Left ventricle myocardium superior (tissue), 1 donor: ENCODE measurements at places on chromosomes 7 and 10. TPM values are rescaled to one million over a fixed set of nuclear protein-coding genes. Genes with fewer than 3 reads are reported as not detected.

Gene LRGUK
- total RNA-seq: 0.20 TPM

Gene LLCFC1
- total RNA-seq: not detected

Gene TAS2R5
- total RNA-seq: not detected

Gene NOS3
- 10.9 TPM for total RNA-seq

Gene PLXNA4
- 19.2 TPM for total RNA-seq

Gene PIP4K2A
- 12.1 TPM for total RNA-seq

Gene FXYD4
- total RNA-seq: not detected

Gene CD36
- total RNA-seq: 1,393 TPM

Gene SCART1
- 0.45 TPM for total RNA-seq

Gene ACSL5
- 6.3 TPM for total RNA-seq

Gene NPFFR1
- 0.02 TPM for total RNA-seq

Gene ELN
- total RNA-seq: 29.0 TPM

Gene ASNS
- total RNA-seq: 7.5 TPM

Gene SH3PXD2A
- total RNA-seq: 28.6 TPM

Gene CAMK2B
- total RNA-seq: 98.4 TPM

Gene MARVELD1
- total RNA-seq: 7.1 TPM

Gene LIPN
- 0.22 TPM for total RNA-seq

Gene ADCY1
- total RNA-seq: 8.9 TPM

Gene GRID1
- total RNA-seq: 2.4 TPM

Gene AOAH
- 2.4 TPM for total RNA-seq

Gene MMP21
- total RNA-seq: not detected

Gene TFAM
- total RNA-seq: 33.2 TPM

Gene KLF14
- 0.07 TPM for total RNA-seq

Gene BICC1
- total RNA-seq: 4.9 TPM

Gene GSTO2
- 1.1 TPM for total RNA-seq

Gene KNDC1
- 0.20 TPM for total RNA-seq
